Activated CD8-positive, alpha-beta memory T cell treated with anti-CD3 and anti-CD28 coated beads, Interleukin-2, amount 10 ng/mL, durations not matched to agents 7 days and 5 days (primary cell): ENCODE measurements at places on chromosomes 2 and 18.

GRCh38 chr2:161982548-161983330 is 91.3 kb downstream of the DPP4 start:
- no peak for DNase-seq

GRCh38 chr2:209936106-209936666 is 66.3 kb upstream of the RPE start:
- DNase-seq = no peak

- DNase-seq = no peak
Measured at GRCh38 chr2:201758873-201759272, 21.9 kb downstream of the ALS2 start.

DNA sequence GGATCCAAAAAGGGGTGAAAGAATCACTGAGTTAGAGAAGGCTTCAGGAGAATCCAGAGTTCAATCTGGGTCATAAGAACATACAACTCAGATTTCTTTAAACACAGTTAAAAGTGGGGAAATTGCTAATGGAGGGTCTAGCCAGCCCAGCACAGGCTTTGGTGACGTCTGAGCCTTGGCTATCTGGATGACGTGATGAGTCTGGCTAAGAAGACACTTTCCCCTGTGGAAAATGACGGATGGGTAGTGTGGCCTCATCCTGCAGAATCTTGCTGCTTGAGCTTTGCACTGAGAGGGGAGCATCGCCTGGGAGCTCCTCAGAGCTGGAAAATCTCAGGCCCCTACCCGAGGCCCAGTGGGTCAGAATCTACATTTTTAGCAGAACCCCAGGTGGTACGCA is 19.2 kb downstream of the EDAR start:
- no peak for DNase-seq

DNA sequence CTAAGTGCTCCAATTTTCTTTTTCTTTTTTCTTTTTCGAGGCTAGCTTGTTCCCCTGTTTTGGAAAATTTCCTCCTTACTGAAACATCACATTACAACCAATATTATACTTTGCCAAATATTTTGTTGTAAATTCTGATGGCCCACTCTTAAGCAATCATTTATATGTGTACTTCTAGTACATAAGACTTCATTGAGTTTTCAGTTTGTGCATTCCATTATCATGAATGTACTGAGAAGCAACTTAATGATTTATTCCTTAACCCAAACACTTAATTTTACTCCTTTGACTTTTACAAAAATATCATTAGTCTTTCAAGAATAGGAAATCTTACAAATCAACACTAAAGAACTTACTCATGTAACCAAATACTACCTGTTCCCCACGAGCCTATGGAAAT is 242.4 kb downstream of the ARHGAP15 start:
- DNase-seq = no peak

GRCh38 chr2:88171966-88172365 is 1.8 kb downstream of the THNSL2 start:
- no peak for DNase-seq

- DNase-seq = no peak
Measured at GRCh38 chr18:42617221-42617620, 498.3 kb downstream of the RIT2 start.

DNA sequence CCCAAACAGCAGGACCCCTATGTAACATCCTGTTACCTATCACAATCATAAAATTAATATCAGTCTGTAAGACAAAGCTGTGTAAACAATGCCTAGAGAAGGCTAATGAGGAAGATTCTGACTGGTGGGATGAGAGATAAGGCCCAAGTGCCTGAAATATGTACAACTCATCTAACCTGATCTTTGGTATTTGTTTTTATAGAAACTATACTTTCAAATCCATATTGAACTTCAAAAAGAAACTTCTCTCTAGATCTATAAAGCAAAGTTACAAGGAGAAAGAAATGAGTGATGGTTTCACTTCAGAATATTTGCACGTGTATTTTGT is 36.1 kb upstream of the ITGA4 start:
- no peak for DNase-seq

DNA sequence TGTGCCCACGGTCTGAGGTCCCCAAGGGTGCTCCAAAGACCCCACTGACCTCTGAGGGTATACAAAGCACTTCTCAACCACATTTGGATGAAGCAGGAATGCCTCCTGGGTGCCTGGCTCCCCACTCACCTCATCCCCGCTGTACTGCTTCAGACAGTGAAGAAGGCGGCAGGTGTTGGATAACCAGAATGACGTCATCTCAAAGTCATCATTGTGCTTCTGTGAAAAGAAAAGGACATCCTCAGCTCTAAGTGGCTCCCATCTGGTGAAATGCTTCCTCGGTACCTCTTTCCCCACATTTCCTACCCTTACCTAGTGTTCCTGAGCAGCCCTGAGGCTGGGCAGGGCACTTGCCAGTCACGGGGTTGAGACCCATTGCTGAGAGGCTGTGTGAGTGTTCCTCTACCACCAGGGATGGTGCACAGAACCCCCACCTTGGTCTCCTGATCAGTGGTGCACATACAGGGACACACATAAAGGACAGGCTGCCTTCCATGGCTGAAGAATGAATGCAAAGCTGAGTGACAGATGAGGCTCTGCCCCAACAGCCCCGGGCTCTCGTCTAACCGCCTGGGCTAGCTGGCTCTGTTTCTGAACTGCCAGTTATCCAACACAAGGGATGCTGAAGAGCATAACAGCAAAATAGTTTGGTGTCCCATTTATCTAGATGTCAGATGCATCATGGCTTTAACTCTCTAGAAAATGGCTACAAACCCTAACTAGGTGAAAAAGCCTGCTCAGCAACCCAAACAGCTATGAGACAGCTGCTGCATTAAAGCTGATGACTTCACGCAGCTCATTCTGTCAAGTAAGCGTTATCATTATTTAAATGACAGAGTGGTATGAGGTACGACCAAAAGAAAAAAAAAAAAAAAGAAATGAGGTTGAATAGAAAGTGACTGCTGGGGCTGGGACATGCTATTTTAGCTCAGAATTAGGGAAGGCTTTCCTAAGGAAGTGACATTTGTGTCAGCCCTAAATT is 28.2 kb upstream of the ACAA2 start:
- no peak for DNase-seq

DNA sequence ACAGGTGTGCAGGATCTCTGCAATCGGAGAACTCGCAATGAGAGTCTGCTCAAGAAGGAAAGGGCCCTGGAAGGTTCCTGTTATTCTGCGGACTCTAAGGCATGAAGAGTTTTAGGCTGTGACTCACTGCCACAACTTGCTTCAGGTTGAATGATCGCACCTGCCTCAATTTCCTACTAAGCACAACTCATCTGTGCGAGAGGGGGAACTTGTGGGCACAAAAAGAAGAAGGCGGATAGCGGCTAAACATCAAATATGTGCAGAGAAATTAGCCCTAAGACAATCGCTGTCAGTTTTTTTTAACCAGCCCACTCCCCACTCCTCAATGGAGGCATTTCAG is 14.0 kb upstream of the CREG2 start:
- DNase-seq = no peak

DNA sequence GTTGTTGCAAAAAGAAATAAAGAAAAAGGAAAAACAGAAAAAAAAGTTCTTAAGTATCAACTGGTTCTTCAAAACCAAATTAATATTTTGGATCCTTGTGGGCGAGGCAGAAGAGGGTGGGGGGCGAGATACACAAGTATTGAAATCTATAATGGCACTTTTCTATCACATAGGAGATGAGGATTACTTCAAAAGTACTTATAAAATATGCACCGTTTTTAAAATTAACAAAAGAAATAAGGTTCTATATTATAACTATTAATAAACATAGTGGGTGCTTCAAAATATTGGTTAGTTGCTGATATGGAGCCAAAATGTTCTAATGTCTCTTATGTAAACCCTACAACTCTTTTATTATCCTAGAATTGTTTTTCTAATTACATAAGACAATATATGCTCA is 2.1 kb downstream of the FECH start:
- no peak for DNase-seq

GRCh38 chr18:54267701-54268100 is 1.6 kb upstream of the POLI start:
- no peak for DNase-seq

DNA sequence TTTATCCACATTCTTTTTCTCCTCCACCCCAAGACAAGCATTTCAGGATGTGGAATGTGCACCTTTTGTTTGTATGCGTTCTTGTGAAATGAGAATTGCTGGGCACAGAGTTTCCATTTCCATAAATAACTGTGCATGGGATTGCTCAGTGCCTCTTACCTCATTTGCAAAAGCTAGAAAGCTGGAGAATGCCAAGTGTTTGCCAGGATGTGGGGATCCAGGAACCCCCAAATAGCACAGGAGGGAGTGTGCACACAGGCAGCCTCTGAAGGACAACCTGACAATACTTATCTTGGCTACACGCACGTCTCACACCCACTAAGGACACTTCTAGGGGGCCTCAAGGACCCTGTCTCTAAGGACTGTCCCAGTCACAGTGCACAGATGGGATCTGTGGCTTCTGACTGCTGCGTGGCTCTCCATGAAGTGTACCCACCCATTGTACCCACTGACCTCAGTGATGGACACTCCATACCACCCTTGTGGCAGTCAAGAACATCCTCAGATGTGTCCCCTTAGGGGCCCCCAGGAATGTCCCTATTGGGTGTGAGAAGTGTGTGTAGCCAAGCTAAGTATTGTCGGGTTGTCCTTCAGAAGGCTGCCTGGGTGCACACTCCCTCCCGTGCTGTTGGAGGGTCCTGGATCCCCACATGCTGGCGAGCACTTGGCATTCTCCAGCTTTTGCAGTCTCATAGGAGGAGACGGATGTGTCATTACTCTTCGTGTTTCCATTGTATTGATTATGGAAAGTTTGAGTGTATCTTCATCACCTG is 38.4 kb downstream of the CAPN13 start:
- peak; percentile 34 for DNase-seq

GRCh38 chr2:155215037-155215707 is 516.7 kb downstream of the KCNJ3 start:
- DNase-seq = no peak

DNA sequence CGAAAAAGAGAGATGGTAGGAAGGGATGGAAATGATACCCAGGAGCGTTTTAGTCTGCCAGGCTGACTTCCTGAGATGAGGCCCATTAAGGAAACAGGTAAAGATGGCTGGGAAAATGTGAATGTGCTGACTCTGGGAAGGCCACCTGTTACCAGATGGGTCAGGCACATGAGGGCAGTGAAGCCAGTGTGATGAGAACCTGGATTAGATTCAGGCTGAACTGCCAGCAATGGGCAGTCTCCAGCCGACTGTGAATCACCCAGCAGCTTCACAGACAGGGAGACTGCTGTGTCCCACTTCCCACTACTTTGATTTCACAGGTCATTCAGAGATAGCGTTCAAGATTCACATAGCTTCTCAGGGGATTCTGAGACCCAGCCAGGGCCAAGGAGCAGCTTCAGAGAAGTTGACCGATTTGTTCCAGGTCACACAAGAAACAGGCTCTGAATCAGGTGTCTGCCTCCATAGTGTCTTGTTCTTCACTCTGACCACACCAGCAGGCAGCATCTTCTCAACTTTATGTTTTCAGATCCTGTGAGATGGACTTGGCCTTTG is 26.4 kb downstream of the CAPN13 start:
- DNase-seq = peak; percentile 33

DNA sequence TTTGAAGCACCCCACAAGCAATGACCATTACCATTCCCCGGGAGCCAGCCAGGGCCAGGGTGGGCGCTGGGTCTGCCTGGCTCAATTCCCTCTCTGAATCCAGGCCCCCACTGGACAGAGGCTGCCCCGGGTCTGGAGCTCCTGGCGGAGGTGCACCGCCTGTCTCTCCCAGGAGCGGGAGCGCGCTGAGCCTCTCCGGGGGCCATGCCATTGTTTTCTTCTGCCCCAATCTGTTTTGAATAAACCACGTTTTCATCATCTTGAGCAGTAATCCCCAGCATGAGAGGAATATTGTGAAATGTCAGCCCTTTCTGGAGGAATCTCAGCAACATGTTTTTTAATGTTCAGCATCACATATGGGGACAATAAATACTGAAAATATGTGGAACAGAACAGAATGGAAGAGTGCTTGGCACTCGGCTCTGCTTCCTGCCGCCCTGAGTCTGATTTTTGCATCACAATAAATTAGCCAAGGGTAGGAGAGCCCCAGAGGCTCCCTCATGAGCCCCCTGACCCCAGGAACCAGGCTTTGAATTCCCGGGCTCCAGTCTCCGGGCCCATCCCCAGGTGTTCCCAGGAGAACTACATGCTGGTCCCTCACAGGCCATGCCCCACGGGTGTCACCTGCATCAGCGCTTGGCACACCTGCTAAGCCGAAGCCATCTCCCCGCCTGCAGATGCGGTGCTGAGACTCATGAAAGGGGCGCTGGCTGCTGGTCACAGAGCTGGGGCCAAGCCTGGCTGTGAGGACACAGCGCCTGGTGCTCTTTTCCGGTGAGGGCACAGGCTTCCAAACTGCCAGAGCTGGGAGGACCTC is 88.8 kb downstream of the INHBB start:
- no peak for DNase-seq

DNA sequence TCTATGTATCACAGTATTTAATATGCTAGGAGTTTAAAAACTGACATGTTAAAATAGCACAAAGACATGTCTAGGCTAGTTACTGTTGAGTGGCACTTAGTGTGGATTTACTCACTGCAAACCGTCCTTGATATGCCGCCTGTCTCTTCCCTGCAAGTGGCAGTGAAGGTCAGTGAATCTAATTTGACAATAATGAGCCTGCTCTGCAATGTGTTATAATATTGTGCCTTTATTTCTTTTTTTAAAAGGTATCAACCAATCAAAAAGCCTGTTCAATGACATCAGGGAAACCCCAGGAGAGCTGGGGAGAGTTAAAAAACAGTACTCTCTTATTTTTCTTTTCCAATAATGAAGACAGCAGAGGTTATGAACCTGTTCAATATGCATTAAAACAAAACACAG is 384.1 kb downstream of the ERBB4 start:
- no peak for DNase-seq

DNA sequence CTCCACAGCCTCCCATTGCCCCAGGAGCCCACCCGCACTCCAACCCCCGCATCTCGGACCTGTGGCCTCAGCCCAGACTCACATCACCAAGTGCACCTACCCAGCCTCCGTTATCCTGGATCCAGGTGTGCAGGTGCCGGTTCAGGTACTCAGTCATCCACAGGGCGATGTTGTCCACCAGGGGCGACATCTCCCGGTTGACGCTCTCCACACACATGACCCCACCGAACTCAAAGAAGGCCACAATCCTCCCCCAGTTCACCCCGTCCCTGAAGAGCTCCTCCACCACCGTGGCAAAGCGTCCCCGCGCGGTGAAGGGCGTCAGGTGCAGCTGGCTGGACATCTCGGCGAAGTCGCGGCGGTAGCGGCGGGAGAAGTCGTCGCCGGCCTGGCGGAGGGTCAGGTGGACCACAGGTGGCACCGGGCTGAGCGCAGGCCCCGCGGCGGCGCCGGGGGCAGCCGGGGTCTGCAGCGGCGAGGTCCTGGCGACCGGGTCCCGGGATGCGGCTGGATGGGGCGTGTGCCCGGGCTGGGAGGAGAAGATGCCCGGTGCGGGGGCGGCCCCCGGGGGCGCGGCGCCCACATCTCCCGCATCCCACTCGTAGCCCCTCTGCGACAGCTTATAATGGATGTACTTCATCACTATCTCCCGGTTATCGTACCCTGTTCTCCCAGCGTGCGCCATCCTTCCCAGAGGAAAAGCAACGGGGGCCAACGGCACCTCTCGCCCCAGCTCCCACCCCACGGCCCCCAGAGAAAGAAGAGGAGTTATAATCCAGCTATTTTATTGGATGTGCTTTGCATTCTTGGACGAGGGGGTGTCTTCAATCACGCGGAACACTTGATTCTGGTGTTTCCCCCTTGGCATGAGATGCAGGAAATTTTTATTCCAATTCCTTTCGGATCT is 1.3 kb downstream of the BCL2 start:
- peak; percentile 94 for DNase-seq

- no peak for DNase-seq
Measured at GRCh38 chr2:50448556-50448955, 583.4 kb downstream of the NRXN1 start.

GRCh38 chr2:165844216-165844615 is 50.2 kb upstream of the GALNT3 start:
- DNase-seq = no peak
